ENCODE measurements at places on chromosomes 12 and 14. TPM values are rescaled to one million over a fixed set of nuclear protein-coding genes. Genes with fewer than 3 reads are reported as not detected.

DNA sequence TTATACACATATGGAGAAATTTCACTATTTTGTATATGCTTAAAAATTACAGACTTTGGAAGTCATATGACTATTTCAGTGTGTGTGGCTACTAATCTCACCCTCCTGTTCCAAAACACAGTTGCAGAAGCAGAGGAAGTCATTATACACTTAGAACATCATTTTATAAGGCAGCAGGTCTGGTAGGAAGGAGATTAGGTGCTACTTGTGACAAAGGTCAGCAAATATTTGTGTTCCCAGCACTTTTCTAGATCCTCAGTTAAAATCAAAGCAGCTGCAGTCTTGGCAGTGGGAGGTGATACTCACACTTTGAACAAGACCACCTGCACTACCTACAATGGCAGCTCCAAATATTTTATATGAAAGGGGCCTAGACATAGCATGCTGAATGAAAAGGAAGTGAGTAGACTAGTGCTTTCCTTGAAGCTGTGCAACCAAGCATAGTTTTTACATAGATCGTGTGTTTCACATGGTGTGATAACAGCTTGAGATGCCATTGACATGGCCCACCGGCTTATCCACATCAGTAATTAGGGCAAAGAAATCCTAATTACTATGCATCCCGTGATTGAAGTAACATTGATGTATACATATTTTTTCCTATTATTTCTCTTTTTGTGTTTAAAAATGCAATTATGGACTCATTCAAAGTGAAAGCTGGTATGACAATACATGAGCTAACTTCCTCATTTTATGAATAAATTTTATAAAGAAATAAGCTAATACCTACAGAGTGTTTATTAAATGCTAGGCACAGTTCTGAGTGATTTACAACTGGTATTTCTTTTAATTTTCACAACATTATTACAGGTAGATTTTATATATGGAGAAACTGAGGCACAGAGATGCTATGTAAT is 5.3 kb downstream of the GYS2 start:
- no peak for DNase-seq
- H3K36me3 ChIP-seq = no peaks in the 10 kb centered on the region
- H3K4me1 ChIP-seq = no peaks in the 10 kb centered on the region
- no peak overlapping the region for H3K4me3 ChIP-seq
- no peaks in the 10 kb centered on the region for H3K27me3 ChIP-seq

GRCh38 chr14:62077676-62078261 is 315.5 kb downstream of the SNAPC1 start:
- no peak overlapping the region for H3K27ac ChIP-seq
- no peaks in the 10 kb centered on the region for H3K36me3 ChIP-seq
- DNase-seq = no peak
- no peaks in the 10 kb centered on the region for H3K4me1 ChIP-seq

SYT10 gene
- not detected for total RNA-seq

CD163L1 gene
- 5.7 TPM for total RNA-seq

GRCh38 chr12:11584221-11584855 is 65.1 kb upstream of the ETV6 start:
- H3K4me1 ChIP-seq = no peaks in the 10 kb centered on the region
- DNase-seq = no peak
- no peaks in the 10 kb centered on the region for H3K36me3 ChIP-seq

- no peak overlapping the region for H3K4me3 ChIP-seq
- H3K27ac ChIP-seq = no peak overlapping the region
- H3K27me3 ChIP-seq = no peaks in the 10 kb centered on the region
Measured at GRCh38 chr12:10867381-10867780, 16.7 kb downstream of the PRH1 start.

- no peak overlapping the region for H3K4me3 ChIP-seq
- no peaks in the 10 kb centered on the region for H3K36me3 ChIP-seq
- no peak for DNase-seq
Measured at GRCh38 chr14:95677179-95677835, 8.9 kb upstream of the TCL1B start.
